ENCODE measurements at places on chromosomes 7 and 10.

- no peak for DNase-seq
Measured at GRCh38 chr10:127228195-127228787, 31.9 kb upstream of the INSYN2A start.

GRCh38 chr7:75892634-75893272 is 13.9 kb downstream of the RHBDD2 start:
- DNase-seq, result no peak

- no peak for DNase-seq
Measured at GRCh38 chr10:9848981-9849380, 1168.7 kb upstream of the CELF2 start.

DNA sequence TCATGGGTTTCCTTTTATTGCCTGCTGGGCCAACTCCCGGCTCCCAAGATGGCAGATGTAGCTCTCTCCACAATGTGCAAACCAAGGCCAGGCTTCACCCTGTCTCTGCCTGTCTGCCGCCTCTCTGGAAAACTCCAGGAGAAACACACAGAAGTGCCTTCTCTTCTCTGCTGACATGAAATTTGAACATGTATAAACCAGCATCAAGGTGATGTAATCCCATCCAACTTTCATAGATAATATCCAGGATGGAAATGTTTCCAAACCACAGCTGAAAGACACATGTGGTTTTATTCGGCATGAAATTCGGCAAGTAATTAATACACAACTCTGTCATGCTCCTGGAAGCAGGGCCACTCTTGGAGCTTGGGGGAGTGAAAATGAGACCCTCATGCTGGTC is 297.2 kb downstream of the C7orf25 start:
- no peak for DNase-seq

- no peak for DNase-seq
Measured at GRCh38 chr7:55140221-55140940, 121.6 kb downstream of the EGFR start.

GRCh38 chr10:4398602-4399001 is 427.4 kb upstream of the AKR1E2 start:
- no peak for DNase-seq

All from stimulated activated CD8-positive, alpha-beta memory T cell treated with anti-CD3 and anti-CD28 coated beads, Interleukin-15, amount 100 ng/mL, for 4 hours (primary cell).